ENCODE measurements at places on chromosomes 5 and 9. TPM values are rescaled to one million over a fixed set of nuclear protein-coding genes. Genes with fewer than 3 reads are reported as not detected.

DNA sequence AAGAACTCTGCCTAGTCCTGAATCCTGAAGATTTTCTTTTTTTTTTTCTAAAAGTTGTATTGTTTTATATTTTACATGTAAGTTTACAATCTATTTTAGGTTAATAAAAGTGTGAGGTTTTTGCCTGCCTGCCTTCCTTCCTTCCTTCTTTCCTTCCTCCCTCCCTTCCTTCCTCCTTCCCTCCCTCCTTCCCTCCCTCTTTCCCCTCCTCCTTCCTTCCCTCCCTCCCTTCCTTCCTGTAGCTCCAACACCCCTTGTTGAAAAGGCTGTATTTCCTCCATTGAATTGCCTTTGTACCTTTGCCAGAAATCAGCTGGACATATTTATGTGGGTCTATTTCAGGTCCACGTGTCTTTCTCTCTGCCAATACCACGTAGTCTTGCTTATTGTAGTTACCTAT, 46.6 kb downstream of the CACNA1B start:
- DNase-seq = no peak

The IQGAP2 gene
- total RNA-seq = 17.2 TPM

DNA sequence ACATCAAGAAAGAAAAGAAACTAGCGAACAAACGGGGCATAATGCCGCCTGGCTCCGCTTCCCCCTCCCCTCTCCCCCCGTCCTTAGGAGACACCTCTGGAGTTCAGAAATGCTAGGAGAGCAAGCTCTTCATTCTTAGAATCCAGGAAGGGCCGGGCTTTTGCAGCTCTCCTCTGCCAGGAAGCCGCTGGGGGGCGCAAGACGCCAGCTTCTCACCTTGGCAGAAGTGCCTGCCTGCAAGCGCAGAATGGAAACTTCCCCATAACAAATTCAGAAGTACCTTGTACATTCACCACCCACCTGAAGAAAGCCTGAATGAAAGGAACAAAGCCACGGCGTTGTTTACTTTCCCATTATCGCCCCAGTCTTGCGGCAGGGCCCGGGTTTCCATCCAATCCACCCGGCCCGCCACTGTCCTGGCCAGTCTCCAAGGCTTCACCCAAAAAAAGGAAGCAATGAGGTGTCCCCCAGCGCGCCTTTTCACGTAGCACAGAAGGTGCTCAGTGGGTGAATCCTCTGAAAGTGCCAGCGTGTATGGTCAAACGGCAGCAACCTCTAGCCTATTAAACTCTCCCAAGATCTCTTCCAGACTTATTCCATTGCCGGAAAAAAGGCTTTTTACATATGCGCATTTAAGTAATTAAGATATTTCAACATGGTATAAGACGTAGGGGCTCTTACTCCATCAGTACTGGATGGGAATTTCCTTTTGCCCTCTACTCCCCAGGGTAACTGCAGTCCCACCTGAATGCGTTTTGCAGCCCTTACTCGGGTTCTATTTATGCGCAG, 1.6 kb upstream of the GADD45G start:
- DNase-seq = peak; percentile 94

DNA sequence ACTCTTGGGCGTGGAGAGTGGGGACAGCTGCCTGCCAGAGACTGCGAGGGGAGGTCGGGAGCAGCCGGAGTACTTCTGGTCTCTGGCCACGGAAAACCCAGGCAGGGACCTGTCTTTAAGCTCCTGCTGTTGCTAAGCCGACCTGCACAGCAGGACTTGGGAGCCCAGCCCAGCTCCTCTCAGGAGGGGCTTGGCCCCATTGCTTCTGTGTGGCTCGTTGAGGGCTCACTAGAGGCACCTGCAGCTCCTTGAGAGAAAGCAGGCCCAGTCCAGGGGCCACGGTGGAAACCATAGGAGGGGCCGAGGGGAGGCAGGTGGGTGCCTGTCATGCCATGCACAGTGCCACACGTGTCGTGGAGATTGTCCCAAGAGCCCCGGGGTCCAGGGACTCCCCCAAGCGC, 3.3 kb upstream of the LCN2 start:
- DNase-seq = no peak

DNA sequence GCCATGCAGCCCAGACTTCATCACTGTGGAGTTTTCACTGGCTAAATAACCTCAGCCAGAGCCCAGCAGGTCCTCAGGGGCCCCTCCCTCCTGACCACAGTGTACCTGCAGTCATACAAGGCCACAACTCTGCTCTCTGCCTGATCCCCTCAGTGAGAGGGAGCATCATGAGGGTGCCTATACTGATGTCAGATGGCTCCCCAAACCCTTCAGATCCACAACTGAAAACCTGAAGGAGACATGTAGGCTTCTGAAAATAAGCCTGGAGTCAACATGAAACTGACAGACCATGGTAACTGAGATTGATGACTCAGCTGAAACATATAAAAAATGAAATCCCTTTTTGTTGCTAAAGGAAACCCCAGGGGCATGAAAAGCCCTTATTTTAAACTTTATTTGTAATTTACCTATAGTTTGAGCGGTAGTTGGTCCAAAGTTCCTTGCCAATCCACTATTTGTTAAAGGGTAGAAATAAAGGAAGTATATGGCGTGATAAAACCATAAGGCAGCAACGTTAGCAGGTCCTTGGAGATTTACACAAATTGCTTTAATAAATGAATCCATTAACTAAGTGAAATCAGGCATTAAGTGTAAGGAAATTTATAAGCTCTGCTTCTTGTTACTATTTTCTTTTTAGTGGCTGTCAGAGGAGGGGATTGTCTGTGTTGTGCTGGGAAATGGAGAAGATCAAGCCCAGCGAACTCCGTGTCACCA, 68.3 kb downstream of the FGF1 start:
- no peak for DNase-seq

The GDA gene
- 0.49 TPM for total RNA-seq

GRCh38 chr9:134554373-134555093, 87.1 kb upstream of the COL5A1 start:
- DNase-seq = no peak

DNA sequence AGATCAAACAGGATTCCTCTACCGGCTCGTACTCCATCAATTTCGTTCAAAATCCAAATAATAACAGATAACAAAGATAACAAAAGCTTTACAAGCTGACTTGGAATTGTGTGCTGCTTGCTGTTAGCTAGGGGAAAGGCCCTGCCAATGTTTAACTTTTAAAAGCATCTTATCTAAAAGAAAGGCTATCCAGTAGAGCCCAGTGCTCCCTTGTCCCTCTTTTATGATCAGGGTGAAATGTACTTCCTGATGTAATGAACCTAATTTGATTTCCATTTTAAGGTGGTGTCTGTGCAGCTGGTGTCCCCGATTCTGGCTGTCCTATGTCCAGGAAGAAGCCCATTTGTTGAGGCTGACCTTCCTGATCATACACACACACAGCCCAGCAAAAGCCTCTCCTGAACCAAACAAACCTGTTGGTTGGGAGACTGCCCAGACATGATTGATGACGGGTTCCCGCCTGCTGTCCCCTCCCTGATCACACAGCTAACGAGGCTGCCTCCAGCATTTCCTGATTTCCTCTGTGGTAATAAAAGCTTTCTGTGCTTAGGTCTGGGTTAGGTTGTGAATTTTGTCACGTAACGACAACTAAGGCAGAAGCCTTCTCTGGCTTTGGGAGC, 54.1 kb downstream of the PWWP2A start:
- DNase-seq = no peak

The STPG3 gene
- total RNA-seq = not detected

GRCh38 chr5:97425511-97425910, 242.5 kb upstream of the RIOK2 start:
- peak; percentile 6 for DNase-seq

The PCDHAC1 gene
- total RNA-seq = 0.27 TPM

GRCh38 chr9:16045651-16046280, 492.9 kb downstream of the CCDC171 start:
- DNase-seq = no peak

- peak; percentile 95 for DNase-seq
Measured at GRCh38 chr5:174571662-174572397, 152.6 kb upstream of the MSX2 start.

- no peak for DNase-seq
Measured at GRCh38 chr9:112140936-112141335, 34.2 kb downstream of the SUSD1 start.

GRCh38 chr5:65103756-65104440, 335.2 kb downstream of the CWC27 start:
- DNase-seq = peak; percentile 72

The SPOCK1 gene
- total RNA-seq = 2.4 TPM

DNA sequence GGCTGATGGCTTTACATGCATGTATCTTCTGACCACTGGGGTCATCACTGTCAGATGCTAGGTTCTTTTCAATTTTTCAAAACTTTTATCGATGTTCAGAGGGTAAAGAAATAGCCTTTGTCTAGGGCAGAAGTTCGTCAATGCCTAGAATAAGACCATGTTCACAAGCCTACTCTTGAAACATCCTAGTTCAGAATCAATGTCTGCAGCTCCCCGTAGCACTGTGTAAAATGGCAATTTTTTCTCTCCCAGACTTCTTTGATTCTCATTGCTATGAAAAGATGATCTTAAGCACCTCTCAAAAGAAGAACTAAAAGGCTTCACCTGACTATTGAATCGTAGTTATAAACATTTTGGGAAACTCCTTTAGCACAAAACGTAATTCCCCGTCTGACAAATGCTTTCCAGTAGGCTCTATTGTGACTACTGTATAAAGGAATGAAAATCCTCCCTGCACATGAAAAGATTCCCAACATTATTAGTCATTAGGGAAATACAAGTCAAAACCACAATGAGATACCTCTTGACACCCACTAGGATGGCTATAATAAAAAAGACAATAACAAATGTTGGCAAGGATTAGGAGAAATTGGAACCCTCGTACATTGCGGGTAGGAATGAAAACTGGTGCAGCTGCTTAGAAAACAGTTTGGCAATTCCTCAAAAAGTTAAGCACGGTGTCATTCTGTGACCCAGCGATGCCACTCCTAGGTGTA, 263.5 kb downstream of the ARHGAP26 start:
- DNase-seq = no peak

DNA sequence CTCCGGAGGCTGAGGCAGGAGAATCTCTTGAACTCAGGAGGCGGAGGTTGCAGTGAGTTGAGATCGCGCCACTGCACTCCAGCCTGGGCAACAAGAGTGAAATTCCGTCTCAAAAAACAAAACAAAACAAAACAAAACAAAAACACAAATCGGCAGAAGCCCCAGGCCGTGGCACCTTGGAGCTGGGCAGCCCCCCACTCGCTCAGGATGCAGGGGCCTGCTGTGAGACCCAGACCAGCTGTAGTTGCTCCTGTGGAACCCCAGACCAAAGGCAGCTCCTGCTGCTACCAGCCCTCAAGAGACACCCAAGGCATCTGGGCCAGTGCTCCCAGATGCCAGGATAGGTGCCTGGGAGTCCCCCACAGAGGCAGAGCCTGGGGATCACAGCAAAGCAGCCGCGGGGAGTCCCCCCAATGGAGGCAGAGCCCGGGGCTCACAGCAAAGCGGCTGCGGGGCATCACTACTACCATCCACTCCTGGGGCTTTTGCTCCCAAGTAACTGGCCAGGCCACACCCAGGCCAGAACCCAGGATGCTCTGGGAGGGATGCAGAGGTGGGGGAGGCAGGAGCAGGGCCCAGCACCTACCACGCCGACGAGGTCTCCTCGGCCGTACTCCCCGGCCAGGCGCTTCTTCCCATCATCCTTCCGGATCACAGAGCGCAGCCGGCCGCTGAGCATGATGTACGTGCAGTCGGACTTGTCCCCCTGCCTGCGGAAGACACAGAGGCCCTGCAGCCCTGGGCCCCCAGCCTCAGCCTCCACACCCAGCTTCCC, 37.7 kb upstream of the NSMF start:
- no peak for DNase-seq

- no peak for DNase-seq
Measured at GRCh38 chr9:36999728-37000333, 34.2 kb downstream of the PAX5 start.

DNA sequence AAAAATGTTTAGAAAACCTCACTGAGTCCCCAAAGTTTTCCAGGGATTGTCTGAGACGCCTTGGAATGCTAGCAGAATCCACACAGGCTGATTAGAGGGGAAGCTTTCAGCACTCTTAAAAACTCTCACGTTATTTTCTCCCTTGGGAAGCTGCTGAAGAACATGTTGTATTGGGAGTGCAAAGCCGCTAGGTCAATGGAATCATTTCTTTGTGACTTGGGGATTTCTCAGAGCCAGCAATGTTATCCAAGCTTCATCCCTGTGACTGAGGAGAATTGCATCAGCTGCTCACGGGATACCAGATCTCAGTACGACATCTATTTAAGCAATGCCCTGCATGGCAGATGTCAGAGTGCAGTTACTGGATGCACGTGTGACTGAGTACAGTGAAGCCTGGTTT, 426.4 kb upstream of the MPDZ start:
- DNase-seq = peak; percentile 98

The LHX3 gene
- total RNA-seq = not detected

The SH3TC2 gene
- total RNA-seq = 2.3 TPM

DNA sequence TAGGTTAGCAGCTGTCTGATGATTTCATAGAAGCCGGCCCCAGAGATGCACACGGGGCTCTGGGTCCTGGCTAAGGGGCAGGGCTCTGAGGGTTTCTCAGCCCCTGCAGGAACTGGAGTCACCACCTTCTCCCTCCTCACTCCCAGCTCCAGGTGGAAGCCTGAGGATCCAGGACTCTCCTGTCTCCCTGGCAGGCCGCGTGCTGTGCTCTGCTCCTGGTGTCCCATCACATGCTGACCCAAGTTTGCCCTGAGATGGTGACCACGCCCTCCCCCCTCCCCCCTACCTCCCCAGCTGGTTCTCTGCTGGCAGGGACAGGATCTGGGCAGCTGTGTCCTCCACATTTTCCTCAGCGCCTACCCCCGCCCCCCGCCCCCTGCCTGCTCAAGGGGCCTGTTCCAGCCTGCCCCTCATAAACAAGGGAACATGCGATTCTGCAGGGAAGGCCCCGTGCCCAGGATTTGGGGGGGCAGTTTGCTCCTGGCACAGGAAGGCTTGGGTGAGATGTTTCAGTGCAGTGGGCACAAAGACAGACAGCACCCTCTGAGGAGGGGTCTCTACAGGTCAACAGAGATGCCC, 87.4 kb downstream of the PSD2 start:
- peak; percentile 54 for DNase-seq

DNA sequence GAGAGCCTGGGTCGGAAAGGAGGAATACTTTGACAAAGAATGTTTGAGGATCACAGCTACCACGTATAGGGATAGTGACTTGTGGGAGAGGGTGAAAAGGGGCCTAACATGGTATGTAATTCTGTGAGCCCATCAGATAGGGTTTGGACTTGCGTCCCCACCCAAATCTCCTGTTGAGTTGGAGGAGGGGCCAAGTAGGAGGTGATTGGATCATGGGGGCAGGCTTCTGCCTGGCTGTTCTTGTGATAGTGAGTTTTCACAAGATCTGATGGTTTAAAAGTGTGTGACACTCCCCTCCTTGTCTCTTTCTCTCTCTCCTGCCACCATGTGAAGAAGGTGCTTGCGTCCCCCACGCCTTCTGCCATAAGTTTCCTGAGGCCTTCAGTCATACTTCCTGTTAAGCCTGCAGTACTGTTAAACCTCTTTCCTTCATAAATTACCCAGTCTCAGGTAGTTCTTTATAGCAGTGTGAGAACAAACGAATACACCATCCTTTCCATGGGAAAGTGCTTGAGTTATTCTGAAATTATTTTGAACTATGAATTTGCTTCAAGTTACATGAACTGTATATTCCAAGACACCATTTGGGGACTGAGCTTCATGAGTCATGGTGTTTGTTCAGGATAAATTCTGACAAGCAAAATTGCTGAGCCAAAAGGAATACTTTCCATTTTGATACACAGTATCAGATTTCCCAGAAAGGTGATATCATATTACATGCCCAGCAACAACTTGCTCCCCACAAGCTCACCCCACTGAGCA, 68.8 kb upstream of the SSBP2 start:
- DNase-seq = no peak
